Cardiac muscle cell (in vitro differentiated cells and primary cell): ENCODE measurements at places on chromosomes 16 and 17. TPM values are rescaled to one million over a fixed set of nuclear protein-coding genes. Genes with fewer than 3 reads are reported as not detected.

- peak; percentile 49 for DNase-seq
Measured at GRCh38 chr16:23557779-23558702, 514 bp downstream of the UBFD1 start.

DNA sequence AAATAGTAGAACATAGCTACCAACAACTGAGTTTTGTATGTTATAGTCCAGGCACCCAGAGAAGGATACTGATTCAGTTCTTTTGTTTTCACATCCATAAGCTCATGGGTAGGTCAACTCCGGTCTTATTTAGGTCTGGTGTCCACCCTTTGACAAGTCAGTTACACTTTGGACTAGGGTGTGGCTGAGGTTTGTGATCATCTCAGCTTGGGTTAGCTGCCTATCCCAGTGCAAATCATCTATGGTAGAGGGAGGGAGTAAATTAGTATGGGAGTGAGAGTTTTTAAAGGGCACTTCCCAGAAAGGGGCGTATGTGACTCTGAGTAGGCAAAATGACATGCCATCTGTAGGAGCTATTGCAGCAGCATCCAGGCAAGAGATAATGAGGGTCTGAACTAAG is 66.1 kb downstream of the TANC2 start:
- no peak for DNase-seq

GRCh38 chr17:42846594-42847280 is 2.4 kb downstream of the AOC2 start:
- DNase-seq, result no peak

GRCh38 chr16:49354991-49355390 is 18.6 kb upstream of the C16orf78 start:
- DNase-seq, result no peak

DNA sequence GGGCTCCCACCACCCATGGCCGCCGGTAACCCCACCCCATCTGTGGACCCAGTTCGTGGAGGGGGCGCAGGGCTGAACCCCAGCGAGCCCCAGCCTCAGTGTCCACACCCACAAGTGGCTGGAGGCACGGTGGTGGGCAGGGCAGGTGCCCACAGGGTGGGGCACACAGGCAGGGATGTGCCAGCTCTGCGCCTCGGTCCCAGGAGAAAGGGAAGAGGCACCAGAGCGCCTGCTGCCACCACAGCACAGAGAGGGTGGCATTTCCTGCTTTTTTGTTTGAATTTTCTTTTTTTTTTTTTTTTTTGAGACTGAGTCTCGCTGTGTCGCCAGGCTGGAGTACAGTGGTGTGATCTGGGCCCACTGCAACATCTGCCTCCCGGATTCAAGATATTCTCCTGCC is 19.0 kb downstream of the ZFPM1 start:
- DNase-seq, result no peak

DNA sequence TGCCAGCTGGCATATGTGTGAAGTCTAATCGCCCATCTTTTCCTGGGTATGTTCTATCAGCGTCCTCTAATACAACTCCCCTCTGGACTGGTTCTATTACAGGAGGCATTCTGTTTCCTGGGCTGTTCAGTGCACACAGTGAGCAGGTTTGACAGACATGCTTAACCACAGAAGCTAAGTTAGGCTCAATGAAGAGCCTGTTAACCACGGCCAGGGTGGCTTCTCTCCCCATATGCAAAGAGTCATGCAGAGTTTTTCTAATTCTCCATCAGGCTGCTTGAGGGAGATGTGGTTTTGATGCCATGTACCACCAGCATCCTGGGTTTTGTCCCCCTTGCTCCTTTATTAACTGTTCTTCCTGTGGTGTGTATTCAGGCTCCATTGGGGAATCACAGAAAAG is 57.2 kb upstream of the ALOX12 start:
- DNase-seq, result peak; percentile 27

DNA sequence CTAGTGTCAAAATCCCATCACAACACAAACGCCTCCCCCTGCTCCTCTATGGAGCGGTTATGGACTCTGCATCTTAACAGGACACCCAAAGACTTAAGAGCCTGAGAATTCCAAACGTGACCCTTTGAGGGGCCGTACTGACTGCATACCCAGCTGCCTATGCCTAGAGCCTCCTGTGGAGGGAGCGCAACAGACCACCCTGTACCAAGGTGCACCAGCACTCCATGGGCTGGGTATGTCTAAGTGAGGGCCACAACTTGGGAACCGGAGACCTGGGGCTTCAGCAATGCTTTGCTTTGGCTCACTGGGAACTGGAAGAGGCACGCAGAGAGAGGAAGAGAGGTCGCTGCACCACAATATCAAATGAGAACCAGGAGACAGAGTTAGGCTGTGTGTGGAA is 5.4 kb downstream of the ANKS3 start:
- no peak for DNase-seq

GGNBP2 gene
- total RNA-seq, result 33.2 and 54.3 TPM in 2 replicates

DNA sequence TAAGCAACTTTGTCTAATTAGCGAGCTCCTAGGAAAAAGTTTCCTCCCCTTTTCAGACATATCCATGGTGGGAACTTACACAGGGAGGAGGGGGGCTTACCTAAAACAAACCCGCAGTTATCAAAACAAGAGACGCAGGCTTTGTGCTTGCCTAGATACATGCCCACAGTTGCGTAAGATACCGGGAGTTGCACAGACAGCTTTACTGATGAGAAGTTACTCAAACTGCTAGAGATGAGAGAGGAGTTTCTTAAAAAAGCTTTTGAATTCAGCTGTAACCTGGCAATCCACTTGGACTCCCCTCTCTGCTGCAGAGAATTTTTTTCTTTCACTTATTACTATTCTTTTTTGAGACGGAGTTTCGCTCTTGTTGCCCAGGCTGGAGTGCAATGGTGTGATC is 6.8 kb upstream of the ZP2 start:
- peak; percentile 31 for DNase-seq

TNFAIP1 gene
- 35.4 and 56.5 TPM in 2 replicates for total RNA-seq

GRCh38 chr16:87056551-87056950 is 260.6 kb downstream of the C16orf95 start:
- DNase-seq, result no peak

GRCh38 chr16:13957197-13958078 is 37.5 kb downstream of the ERCC4 start:
- peak; percentile 96 for DNase-seq
